ENCODE measurements at places on chromosomes 5 and 9.

- DNase-seq = no peak
Observed at GRCh38 chr5:127589309-127590030, 59.4 kb upstream of the CTXN3 start.

GRCh38 chr5:121707178-121707577, 144.5 kb upstream of the FTMT start:
- DNase-seq = no peak

DNA sequence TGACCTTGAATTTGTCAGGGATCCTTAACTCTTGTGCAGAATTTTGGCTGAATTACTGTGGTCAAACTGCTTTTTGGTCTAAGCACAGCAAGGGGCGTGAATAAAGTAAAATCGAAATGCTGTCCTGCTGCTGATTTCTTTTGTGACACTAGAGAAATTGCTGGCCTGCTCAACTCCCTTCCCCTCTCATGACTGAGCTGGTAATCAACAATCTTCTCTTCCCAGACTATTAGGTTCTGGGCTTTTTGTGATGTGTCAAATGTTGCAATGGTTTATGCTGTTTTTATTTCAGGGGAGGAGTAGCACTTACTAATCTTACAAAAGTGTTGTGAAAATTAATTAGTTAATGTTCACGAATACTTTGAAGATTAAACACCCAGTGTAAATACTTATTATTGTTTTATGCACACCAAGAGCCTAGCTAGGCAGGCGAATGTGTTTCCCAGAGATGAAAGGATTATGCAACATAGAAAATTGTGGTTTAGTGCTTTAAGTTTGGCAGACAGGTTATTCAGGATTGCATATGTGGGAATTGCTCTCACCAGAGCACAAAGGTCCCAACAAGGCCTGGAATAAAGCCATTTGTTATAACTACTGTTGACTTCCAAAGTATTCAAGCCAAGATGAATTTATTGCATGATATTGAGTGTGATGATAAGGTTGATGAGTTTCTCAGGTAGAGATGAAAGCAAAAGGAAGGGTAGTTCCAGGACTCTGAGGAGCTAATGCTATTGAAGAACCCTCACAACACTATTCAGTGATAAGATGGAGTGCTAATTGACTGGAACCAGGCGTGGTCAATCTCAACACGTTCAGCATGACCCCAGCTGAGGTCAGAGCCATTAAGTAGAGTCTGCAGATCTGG, 280.7 kb upstream of the ZNF608 start:
- no peak for DNase-seq

GRCh38 chr5:146072595-146072994, 32.8 kb downstream of the PLAC8L1 start:
- DNase-seq = no peak

Measured in activated naive CD4-positive, alpha-beta T cell (primary cell).